ENCODE measurements at places on chromosomes 2 and 18. TPM values are rescaled to one million over a fixed set of nuclear protein-coding genes. Genes with fewer than 3 reads are reported as not detected.

The ALPI gene
- total RNA-seq = not detected

The TMEM182 gene
- total RNA-seq = 2.2 TPM

DNA sequence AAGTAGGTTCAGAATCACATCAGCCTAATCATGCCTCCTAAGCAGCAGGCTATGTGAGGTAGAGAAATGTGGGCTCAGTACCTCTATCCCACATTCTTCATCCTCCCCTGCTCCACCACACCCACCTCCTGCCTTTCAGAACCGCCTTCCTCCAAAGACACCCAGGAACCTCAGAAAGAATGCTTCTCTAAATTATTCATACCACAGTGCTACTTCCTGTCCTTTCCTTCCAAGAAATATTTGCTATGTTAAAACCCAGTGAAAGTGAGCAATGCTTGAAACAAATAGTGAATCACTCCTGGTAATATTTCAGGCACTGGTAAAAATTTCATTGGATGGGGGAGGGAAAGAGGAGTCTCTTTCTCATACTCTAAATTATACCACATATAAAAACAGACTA lies 24.0 kb upstream of the CREB1 start:
- DNase-seq = no peak

DNA sequence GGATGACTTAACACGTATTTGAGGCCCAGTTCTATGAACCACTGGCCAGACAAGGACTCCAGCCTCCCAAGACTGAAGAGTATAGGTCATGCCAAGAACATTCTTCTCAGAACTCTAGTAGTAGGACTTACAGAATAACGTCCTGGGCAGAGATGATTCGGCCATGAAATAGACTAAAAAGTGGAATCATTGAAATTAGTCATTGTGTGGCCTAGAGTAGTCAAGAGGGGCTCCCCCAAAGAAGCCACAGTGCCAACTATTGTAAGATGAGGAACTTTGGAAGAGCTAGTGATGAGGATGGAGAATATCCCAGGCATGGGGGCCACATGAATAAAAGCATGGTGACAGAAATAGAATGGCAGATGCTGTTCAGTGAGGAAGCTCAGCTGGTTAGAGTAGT lies 101.1 kb downstream of the TRIB2 start:
- DNase-seq = no peak

All from activated CD4-positive, alpha-beta memory T cell treated with anti-CD3 and anti-CD28 coated beads, Interleukin-2, amount 10 ng/mL, durations not matched to agents 7 days and 5 days (primary cell).